ENCODE measurements at places on chromosomes 2 and 18. TPM values are rescaled to one million over a fixed set of nuclear protein-coding genes. Genes with fewer than 3 reads are reported as not detected.

DNA sequence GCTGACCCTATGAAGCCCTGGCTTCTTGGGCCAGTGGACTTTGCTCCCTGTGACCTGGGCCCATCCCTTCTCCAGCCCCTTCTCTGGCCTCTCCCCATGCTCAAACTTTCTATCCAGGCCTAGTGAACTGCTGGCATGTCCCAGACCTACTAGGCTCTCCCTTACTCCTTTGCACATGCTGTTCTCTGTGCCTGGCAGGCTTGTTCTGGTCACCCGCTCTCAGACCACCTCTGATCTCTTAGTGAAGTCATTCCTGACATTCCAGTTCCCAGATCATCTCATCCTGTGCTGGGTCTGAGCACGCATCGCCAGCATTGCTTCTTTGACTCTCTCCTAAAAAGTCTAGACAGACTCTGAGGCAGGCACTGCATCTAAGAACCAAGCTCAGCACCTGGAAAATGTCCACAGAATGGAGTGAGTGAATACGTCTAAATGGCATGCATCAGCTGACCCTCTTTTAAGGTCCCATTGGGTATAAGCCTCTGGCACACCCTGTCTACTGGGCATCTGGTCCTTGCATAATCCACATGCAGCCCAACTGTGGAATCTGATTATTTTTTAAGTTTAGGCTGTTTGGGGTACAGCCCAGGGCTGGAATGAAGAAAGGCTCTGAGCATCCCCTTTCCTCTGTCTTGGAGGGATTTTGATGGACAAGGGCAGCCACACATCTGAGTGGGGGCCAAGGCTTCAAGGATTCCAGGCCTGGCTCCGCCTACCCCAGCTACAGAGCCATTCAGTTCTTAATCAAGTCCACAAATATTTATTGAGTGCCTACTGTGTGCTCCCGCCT is 130.6 kb upstream of the HAAO start:
- DNase-seq = no peak

DNA sequence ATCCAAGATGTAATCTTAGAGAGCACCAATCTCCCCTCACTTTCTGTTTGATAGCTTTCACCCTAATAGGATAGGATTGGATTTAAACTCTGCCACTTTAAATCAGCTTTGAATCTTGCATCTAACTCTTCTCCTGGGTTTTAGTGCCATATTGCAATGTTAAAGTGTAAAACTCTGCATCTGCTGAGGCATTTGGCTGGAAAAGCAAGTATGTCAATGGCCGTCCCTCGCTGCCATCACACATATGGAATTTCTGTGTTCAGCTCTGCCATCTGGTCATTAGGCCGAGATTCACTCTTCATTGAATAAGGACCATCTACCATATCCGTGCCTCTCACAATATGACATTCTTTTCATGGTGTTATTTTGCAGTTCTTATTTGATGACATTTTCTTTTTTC is 728.1 kb upstream of the PIK3C3 start:
- DNase-seq = no peak

DNA sequence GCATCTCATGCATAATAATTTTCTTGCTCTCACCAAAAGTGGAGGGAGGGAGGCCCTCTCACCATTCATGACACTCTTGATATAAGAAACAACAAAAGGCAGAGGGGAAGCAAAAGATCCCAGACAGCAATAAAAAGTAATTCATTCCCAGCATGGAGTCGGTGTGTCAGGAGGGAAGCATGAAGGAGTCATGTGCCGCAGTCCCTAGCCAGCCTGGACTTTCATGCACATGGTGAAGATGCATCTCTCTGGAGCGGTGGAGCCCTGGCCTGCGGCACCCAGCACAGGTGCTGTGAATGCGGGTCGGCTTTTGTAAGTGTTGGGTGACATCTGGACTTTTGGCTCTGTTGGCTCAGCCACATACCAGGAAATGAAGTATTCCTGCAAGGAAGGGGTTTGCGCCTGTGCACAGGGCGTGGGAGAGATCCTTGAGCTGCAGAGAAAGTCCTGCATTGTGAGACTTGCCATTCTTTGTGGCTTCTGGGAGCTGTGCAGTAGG is 119.4 kb downstream of the COPS8 start:
- DNase-seq = no peak

The CPO gene
- polyA plus RNA-seq = 0.18 TPM

The LIMS4 gene
- polyA plus RNA-seq = 2.1 TPM

The MLPH gene
- polyA plus RNA-seq = 1.1 TPM

- no peak for DNase-seq
These were observed 237.3 kb downstream of the CALCRL start for GRCh38 chr2:187210726-187211125.

All from muscle of arm (tissue), 14 donors.